ENCODE measurements at places on chromosomes 4 and X.

DNA sequence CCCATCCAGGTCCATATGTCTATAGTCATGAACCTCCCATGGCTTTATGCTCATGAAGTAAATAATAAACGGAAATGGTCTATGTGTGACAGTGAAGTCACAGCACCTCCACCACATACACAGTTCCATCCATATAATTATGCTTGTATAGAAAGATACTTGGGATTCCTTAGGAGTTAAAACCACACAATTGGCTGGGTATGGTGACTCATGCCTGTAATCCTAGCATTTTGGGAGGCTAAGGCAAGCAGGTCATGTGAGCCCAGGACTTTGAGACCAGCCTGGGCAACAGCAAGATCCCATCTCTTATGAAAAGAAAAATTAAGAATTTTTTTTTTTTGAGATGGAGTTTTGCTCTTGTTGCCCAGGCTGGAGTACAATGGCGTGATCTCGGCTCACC, 55.6 kb upstream of the RBM47 start:
- peak; percentile 20 for DNase-seq

- peak; percentile 51 for DNase-seq
Observed at GRCh38 chr4:4585012-4585670, 43.3 kb upstream of the STX18 start.

- DNase-seq = no peak
Observed at GRCh38 chrX:123454712-123455431, 270.8 kb downstream of the GRIA3 start.

DNA sequence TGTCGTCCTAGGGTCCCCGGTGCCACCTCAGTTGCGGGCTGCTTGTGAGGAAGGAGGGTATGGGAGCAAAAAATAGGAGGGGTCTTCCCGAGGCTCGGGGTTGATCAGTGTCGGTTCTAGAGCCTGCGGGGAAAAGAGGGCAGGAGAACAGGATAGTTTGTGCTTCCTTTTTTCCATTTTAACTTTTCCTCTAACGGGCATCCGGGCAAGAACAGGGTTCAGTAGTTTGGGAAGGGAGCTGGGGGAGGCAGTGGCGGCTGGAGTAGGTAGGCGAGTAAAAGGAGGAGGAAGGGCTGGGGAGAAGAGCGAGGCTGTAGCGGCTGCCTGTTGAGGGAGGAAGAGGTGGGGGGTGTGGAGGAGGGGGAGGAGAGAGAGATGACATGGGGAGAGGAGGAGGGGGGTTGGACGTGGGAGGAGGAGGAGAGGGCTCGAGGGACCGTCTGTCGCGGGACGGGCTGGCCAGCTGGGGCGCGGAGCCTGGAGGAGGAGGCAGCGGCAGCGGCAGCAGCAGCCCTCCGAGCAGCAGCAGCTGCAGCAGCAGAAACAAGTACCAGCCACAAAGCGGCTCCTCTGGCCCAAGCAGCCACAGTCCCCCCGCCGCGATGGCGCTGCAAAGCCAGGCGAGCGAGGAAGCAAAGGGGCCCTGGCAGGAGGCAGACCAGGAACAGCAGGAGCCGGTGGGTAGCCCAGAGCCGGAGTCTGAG, at the start of gene SLC16A2:
Gene SLC16A2 (plus strand): TSS at position 458 of the 704 bp plus-strand sequence. CDS start 145 bp downstream, at position 603.
- DNase-seq = peak; percentile 49

DNA sequence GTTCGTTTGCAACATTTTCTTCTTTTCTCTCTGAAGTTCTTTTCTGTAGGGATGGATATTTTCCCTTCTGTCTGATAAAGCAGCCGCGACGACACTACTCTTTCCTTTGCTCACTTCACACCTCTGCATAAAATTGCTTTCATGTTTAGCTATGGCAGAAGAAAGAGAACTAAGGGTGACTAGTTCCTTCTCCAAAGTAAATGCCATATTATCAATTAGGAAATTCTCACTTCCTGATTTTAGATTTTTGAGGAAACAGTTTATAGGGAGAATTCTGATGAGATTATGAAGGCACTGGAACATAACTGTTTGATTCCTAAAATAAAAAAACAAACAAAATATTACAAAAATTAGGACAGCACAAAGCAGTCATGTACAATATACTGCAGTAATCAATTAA, 29.2 kb downstream of the FANCB start:
- DNase-seq = no peak

DNA sequence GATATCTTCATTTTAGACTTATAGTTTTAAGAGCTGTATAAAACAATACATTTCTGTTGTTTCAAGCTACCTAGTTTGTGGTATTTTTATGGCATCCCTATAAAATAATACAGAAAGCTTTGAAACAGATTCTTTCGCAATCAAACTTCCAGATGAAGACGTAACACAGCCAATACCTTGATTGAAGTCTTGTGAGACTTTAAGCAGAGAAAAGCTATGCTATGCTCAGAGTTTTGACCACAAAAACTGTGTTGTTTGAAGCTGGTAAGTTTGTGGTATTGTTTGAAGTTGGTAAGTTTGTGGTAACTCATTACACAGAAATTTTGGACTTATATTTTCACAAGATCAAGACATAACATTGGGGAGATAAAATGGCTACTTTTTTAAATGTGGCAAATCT, 201.8 kb upstream of the UGT8 start:
- DNase-seq = no peak

DNA sequence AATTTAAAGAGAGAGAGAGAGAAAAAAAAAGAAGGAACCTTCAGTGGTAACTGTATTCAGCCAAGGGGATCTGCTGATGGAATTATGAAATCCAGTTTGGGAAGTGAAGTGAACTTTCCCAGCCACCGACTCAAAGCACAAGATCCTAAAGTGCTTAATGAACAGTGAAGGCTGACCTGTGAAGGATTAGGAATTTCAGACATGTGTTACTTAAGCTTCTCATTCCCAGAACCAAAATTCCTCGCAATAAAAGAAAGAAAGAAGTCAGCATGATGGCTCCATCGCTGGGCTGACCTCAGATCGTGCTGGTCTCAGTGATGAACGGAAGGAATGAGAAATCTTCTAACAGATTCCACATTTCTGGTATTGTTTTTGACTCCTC, 135.2 kb downstream of the ARSF start:
- no peak for DNase-seq

- DNase-seq = no peak
Observed at GRCh38 chr4:36099509-36099908, 144.8 kb downstream of the ARAP2 start.

GRCh38 chr4:53790286-53790685, 199.0 kb upstream of the LNX1 start:
- DNase-seq = no peak

DNA sequence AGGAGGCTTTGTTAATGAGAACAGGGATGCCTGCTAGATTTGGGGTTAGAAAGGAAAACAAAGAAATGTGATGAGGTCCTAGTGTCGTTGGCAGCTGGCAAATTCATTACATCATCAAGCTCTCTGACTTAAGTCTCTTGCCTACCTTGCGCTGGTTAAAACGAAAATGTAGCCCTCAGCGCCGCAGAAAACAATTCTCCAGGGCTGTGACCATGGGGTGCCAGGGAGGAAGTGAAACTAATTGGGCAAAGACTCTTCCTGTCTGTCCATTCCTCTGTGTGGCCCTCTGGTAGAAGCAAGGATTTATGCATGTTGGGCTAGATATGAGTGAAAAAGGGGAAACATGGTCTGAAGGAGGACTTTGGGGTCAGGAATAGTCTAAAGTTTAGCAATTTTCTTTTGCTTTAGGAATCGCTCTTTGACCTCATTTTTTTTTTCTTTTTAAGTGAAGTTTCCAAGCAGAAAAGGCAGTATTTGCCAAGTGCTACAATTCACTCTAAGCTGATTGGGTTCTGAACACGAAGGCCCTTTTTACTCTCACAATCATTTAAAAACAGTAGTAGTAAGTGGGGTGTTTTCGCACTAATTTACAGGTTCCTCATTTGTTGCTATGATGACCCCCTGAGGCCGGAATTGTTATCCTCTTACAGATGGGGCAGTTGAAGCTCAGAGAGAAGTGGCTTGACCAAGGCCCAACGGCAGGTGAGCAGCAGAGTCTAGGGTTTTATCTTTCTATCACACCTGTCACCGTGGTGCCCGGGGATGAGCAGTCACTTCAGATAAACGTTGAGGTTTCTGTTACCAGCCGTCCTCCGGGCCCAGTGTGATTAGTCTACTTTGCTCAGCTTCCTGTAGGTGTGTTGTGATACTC, 27.3 kb upstream of the CHRNA9 start:
- DNase-seq = no peak

DNA sequence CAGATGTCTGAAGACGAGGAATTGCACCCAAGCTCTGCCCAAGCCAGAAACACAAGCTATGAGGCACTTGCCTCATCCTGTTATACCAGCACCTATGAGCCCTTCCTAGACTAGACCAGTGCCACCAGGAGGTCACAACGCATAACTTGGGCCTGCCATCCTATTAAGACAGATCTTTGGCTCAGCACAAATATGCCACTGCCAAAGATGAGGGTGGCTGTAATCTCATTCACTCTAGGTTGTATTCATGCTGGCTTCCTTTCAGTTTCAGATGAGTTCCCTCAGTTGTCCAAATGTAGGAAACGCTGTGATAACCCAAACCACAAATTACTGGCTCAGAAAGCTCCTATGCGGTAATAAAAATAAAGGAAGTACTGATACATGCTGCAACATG, 76.5 kb upstream of the CITED1 start:
- DNase-seq = no peak

GRCh38 chrX:39599339-39599738, 498.4 kb downstream of the BCOR start:
- no peak for DNase-seq

- no peak for DNase-seq
Observed at GRCh38 chr4:170497689-170498088, 407.9 kb upstream of the AADAT start.

DNA sequence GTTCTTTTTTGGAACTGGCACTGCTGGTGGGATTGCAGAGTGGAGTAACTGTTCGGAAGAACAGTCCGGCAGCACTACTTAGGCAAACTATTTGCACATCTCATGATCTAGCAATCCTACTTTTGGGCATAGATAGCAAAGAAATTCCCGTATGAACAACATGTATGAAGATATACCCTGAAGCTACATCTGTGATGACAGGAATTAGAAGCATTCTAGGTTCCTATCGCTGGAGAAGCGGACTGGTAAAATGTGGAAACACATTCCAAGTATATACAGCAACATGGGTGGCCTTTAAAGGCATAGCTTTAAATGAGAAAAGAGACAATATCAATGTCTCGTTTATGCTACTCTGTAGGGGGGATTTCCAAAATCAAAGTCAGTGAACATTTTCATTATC, 3.1 kb downstream of the DCAF16 start:
- DNase-seq = no peak

DNA sequence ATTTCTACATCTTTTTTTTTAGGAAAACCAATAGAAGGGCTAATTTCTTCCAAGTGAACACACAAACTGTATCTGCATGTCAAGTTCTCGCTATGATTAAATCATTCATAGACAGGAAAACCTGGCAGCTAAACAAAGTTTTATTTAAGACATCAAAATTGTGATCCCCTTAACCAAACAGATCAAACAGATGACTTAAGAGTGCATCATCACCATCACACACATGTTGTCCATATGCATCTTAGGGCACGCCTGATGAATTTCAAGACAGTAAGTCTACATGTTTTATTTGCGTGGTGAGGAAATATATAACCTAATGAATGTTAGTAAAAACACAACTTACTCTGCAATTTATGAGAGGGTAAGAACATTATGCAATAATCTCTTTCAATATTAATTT, 317.0 kb upstream of the ANXA10 start:
- no peak for DNase-seq

DNA sequence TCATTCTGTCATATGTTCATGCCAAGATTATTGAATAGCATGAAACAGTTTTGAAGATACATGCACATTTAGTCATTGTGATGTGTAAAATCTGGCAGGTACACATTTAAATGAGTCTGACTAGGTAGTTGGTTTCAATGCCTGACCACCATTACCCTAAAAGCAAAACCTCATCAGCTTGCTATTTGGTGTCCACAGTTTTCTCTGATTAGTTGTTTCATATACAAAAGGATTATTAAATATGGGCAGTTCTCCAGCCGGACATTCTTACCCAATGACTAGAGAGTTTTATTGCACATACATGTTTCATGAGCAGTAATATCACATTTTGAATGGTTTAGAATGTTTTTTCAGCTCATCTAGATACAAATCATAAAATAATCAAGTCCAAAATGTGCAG, 23.7 kb downstream of the DCHS2 start:
- DNase-seq = no peak
